ENCODE measurements at places on chromosomes 3 and 15.

DNA sequence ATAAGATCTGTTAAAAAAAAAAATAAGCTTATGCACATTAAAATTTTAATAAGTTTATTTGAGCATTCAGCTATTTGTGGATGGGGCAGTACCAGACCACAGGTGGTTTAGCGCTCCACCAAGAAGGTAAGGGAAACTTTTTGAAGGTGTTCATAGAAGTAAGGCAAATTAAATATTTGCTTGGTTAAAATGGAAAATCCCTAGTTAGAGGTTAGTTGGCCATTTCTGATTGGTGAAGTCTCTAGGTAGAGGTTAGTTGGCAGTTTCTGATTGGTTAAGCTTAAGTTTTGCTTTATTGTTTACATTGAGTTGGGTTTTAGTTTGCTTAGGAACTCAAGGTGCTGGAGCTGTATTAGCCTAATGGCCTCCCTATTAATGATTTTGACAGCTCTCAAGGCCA is 30.7 kb downstream of the SCN11A start:
- DNase-seq, result no peak

DNA sequence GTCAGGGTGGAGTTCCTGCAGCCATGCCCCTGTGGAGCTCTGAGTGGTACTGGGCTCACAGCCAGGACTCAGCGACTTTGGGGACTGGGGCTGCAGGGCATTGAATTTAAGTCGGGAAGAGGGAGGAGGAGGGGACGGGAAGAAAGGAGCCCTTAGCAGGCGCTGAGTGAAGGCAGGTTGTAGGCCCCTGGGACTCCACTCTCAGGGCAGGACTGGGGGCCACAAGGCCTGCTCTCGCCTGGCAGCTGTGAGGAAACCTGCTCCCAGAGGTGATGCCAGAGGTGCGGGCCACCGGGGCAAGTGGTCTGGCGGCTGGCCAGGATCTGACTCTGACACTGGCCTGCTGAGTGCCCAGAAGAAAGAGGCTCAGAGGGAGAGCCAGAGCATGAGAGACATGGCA is 73.5 kb downstream of the EPHB3 start:
- DNase-seq, result no peak

DNA sequence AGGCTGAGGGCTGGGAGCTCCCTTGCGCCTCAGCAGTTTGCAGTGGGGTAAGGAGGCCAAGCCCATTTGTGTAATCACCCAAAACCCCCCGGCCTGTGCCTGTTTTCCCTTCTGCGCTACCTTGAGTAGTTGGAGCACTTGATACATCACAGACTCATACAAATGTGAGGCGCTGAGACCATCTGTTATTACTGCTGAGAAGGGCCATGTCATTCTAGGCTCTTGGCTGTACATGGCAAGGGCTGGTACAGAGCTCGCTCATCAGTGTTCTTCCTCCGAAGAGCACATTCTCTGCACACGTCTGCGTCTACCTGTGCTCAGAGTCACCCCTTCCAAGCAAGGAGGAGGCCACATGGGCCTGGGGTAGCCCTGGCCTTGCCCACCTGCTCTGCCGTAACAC is 9.3 kb downstream of the PLA2G4B start:
- DNase-seq, result no peak

DNA sequence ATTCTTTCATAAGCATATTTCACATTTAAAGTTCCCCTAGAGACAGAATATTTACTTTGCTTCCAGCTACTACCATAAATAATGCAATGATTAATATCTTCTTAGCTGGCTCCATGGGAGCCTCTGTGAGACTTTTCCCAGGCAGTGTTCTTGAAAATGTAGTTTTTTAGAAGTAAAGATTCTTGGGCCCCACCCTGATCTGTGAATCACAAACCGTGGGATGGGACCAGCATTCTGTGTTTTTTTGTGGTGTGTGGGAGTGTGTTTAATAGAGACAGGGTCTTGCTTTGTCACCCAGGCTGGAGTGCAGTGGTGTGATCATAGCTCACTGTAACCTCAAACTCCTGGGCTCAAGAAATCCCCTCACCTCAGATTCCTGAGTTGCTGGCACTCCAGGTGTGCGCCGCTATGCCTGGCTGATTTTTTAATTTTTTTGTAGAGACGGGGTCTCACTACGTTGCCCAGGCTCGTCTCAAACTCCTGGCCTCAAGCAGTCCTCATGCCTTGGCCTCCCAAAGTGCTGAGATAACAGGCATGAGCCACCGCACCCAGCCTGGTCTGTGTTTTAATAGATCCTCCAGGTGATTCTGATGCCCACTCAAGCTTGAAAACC is 83.0 kb downstream of the KLHL25 start:
- peak; percentile 40 for DNase-seq

DNA sequence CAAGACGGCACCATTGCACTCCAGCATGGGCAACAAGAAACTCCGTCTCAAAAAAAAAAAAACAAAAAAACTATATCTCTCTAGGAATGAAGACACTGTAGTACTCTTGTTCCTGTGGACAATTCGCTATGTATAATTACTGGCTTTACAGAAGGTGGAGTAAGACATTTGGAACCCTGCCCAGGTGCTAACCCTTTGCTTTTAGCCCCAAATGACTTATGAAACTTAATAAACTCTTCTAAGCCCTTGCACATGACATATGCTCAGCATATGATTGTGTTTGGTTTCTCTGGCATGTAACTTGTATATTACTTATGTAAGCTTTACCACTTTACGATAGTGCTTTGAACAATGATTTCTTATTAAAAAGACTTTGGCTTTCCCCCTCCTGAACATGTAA is 27.3 kb upstream of the PRTG start:
- no peak for DNase-seq

DNA sequence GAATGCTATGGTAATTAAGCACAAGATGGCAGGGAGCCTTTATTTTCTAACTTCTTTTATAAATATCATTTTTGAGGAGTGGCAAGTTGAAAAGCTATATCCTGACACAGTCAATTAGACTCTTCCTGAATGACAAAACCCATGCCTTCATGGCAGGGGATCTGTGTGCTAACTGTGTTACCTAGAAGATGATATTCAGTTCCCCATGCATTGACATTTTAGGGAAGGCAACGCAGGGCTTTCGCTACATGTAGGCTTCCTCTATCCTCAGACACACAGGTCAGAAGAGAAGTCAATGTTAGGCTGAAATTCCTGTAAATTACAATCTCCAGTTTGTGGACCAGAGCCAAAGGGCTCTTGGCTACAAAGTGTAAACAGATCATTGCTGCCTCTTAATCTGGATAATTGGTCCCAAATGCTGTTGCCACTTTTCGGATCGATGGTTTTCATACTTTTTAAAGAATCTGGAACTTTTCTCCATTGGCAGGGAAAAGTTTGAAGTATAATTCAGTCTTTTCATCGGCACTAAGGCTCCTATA is 22.6 kb upstream of the NR2F2 start:
- DNase-seq, result no peak

DNA sequence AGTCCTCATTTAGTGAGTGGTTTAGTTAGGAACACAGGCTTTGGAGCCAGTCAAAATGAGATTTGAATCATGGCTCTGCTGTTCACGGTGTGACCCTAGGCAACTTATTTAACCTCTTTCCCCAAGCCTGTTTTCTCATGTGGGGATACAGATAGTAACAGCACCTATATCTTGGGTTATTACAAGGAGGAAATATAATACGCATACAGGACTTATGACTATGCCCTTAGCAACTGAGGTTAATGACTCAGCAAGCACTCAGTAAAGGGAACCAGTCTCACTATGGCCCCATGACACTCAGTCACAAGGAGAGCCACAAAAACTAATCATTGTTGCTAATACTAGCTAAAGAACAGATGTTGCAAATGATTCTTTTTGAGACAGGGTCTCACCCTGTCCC is 45.9 kb downstream of the SUMF1 start:
- DNase-seq, result peak; percentile 15

- DNase-seq, result no peak
These were observed 60.9 kb downstream of the NOX5 start for GRCh38 chr15:69075440-69075839.

GRCh38 chr3:37181756-37182155 is 7.4 kb upstream of the LRRFIP2 start:
- no peak for DNase-seq

DNA sequence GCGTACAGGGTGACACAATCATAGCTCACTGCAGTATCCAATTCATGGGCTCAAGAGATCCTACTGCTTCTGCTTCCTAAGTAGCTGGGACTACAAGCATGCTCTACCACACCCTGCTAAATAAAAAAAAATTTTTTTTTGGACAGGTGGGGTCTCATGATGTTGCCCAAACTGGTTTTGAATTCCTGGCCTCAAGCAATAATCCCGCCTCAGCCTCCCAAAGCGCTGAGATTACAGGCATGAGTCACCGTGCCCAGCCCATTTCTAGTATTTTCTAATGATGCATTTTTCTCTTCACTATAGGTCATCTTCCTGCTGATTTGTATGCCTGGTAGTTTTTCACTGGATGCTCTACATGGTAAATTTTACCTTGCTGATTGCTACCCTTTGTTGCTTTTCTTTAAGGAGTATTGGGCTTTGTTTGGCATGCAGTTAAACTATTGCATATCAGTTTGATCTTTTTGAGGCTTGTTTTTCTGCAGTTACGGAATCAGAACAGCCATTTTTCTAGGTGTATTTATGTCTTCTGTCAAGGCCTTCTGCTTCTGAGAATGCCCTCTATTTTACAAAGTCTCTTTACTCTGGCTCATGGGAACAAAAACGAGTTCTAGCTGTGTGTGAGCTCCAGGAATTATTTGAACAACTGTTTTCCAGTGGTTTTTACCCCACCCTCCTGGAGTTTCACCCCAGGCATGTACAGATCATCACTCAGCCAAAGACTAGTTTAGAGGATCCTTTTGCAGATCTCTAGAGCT is 14.2 kb upstream of the NPTN start:
- no peak for DNase-seq

DNA sequence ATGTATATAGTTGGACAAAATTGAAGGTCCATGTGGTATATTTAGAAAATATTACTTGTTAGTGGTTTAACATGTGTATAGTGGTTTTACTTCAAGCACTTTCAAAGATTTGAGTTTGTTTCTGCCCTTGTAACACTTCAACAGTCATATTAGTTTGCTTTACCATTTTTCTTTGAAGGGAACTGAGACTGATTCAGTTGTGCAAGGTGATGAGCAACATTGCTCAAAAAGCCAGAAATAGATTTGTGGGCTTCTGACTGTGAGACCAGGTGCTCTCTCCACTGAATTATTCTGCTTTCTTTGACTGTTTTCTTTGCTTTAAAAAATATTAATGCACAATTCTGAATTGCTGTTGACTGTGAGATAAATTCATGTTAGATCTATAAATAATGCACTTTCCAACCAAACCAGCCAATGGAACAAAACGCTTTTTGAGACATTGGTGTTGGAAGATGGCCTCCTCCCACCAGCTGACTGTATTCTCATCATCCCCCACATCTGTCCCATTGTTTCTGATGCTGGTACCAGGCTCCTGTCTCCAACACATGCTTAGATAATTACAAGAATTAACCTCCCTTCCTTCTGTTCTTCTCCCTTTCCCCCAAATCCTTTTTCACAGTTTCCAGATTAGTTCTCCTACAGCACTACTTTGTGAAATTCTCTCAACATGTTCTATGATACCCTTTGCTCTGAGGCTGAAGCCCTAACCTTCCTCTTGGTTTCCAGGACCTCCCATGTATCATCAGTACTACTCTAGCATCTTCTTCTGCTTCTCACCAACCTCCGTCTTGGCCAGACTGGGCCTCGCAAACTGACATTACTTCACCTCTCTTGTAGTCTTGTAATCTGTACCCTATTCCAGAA is 27.9 kb downstream of the PLCL2 start:
- DNase-seq, result no peak

DNA sequence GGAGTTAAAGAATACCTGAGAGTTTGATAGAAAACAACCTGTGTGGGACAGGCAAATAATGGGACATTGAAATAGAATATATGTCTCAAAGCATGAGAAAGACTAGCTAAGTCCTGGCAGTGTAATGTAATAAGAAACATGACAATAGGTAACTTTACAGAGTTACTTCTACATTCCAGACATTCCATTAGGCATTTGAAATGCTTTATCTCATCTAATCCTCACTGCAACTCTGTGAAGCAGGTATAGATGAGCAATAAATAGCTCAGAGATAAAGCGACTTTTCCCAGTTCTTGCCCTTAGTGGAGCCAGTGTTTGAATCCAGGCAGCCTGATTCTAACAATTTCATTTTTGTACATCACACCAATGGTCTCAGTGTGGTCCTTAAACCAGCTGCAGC is 76.8 kb downstream of the CPNE4 start:
- no peak for DNase-seq

DNA sequence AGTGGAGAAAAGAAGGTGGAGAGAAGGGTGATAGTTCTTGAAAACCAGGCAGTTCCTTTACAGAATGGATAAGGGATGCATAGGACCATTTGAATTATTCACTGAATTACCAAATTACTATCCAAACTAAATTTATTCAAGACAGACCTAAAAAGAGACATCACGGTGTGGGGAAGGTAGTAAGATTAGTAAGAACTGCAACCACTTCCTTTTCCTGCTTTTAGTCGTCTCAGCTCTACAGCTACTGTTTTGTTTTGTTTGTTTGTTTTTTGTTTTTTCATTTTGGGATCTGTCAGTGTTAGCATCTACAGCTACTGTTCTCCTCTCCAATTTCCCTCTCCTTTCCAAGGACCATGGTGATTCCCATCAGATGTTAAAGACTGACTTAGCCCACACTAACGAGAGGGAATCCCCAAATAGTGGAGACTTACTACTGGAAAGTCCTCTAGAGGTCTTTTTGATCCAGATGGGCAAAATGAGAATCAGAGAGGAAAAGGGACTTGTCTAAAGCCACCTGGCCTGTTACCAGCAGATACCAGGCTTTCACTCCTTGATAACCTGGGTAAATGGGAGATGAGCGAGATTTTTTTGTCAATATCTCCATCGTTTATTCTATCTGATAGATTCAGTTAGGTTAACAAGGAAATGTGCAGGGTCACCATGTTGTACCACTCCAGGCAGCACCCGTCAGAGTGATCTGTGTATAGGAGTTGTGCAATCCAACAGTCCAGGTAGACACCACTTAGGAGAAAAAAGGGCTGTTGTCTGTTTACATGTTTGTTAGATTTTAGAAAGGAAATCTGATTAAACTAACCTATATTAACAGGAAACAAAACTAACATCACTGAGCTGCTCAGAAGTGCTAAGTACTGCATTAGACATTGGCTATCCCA is 6.0 kb downstream of the HCLS1 start:
- no peak for DNase-seq

DNA sequence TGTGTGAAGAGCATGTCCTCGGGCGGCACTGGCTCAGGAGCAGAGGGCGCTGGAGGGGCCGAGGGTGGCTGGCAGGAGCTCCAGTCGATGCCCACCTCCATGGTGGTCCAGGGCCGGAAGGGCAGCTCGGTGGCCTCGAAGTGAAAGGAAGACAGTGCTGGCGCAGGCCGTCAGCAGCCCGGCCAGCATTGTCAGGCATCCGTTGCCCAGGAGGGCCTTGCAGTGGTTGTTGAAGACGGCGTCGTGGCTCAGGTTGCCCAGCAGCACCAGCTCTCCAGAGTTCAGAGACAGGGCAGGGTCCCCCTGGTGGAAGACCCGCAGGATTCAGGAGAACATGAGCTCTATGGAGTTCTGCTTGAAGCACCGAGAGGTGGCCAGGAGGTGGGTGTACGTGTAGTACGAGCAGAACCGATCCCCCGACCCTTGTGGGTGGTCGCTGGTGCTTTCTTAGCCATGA is 16.5 kb upstream of the SIAH2 start:
- DNase-seq, result no peak

Data from activated naive CD4-positive, alpha-beta T cell treated with Interleukin-2 at 50 U/mL for 16 hours (primary cell).